ENCODE measurements at places on chromosomes 2 and 18.
A peak's percentile ranks its signal among the peaks of the same experiment; 100 is the strongest.

DNA sequence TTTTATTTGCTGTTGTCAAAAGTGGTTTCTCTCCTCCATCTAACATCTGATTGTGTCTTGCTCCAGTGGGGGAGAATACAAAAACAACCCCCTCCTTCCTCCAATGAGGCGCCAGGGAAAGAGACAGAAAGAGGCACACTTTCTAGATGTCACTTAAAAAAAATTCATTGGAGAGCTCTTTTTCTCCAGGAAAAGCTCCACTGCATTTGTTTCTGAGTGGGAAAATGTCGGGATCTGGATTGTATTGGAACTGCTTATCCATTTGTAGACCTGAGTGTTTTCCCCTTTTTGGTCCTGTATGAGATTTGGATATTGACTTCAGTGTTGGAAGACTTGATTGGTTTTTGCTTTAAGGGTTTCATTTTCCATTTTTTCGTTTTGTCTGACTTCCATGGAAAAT, 995 bp downstream of the MBD5 start:
- DNase-seq = no peak

GRCh38 chr18:48020337-48021250, 90.1 kb upstream of the SMAD2 start:
- DNase-seq = no peak

- no peak for DNase-seq
Observed at GRCh38 chr18:34956663-34957062, 84.5 kb upstream of the MAPRE2 start.

GRCh38 chr2:100031604-100032003, 110.8 kb downstream of the AFF3 start:
- DNase-seq = no peak

DNA sequence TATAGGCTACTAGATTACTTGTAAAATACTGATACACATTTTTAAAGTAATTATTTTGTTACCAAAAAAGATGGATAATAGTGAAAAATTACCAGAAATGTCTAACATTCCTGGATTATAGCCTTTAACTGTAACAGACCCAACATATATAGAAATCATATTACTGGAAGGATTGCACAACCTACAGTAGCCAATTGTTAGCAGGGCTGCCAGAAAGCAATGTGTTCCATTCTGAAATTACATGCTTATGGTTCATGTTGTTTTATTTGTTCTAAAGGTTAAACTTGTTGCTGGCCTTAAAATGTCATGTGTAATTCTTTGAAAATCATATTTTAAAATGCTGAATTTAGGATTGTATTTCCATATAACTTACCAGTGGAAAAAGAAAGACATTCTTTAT, 793.6 kb upstream of the ACVR2A start:
- DNase-seq = no peak

GRCh38 chr2:144484201-144484948, 35.5 kb downstream of the ZEB2 start:
- DNase-seq = no peak

DNA sequence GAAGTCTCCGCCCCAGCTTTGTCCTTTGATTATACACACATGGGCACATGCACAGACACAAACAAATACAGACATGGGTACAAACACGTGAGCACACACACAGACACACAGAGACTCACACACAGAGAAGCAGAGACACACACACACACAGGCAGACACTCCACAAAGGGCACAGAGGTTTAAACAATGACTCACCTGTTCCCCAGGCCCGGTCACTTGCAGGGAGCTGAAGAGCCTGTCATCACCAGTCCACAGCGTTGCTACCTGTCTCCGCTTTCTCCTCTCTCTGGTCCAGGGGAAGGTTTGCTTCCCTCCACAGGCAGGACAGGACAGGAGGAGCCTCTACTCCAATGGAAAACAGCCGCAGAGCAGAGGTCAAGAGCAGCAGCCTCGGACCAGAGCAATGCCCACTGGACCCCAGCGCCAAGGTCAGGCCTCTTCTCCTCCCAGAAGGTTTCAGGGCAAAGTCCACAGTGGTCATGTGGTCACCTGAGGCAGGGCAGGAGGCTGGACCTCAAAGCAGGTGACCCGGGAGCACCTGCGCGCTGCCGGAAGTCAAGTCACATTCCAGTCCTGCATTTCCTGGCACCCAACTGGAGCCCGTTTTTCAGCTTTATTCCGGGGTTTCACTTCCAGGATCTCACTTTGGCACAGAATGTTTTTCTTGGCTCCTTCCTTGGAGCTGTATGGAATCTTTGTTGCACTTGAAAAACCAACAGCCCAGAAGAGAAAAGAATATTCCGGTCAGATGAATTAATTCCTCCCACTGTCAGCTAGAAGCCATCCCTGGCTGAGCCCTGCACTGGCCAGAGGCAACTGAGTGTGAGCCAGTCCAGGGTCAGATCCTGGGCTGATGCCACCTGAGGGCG, at the start of gene RAB17:
Gene RAB17 (minus strand): TSS at position 463 of the 869 bp plus-strand sequence. CDS start 4,580 bp downstream, outside the sequence.
- DNase-seq = no peak

GRCh38 chr2:149040451-149040850, 2.0 kb downstream of the LYPD6B start:
- DNase-seq = peak; percentile 27

DNA sequence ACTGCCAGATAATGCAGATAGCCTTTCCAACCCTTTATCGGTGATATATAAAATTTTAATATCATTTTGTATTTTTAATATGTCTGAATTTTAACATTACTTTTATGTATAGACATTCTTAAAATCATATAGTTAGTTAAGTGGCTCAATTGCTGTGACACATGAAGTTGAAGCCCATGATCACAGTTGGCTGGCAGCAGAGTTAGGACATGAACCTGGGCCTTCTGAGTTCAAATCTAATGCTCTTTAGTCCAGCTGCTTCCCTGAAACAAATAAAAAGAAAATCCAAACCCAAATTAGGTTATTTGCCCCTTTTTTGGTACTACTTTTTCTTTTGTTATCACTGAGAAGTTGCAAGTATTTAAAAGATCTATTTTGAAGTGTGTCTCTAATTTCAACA, 5.6 kb downstream of the ELP2 start:
- DNase-seq = no peak

GRCh38 chr2:160566717-160567116, 73.1 kb upstream of the RBMS1 start:
- no peak for DNase-seq

GRCh38 chr18:12361770-12362378, 15.2 kb downstream of the AFG3L2 start:
- no peak for DNase-seq

- no peak for DNase-seq
Observed at GRCh38 chr2:218230882-218231281, 13.9 kb downstream of the ARPC2 start.

DNA sequence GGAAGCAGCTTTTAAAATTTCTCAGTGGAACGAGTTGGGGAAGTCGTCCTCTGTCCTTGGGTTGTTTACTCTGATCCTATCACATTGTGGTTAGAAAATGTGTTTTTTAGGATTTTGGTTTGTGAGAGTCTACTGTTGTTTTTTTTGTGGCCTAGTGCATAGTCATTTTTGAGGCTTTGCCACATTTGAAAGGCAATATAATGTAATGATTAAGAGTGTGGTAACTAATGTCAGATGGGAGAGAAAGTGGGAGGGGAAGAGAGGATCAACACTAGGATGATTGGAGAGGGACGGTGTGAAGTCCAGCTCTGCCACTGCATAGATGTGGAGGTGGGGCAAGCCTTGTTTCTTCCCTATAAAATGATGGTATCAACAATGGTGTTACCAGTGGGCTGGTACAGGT, 8.5 kb downstream of the SP140L start:
- DNase-seq = no peak

- no peak for DNase-seq
Observed at GRCh38 chr2:28178946-28179345, 213.7 kb upstream of the FOSL2 start.

DNA sequence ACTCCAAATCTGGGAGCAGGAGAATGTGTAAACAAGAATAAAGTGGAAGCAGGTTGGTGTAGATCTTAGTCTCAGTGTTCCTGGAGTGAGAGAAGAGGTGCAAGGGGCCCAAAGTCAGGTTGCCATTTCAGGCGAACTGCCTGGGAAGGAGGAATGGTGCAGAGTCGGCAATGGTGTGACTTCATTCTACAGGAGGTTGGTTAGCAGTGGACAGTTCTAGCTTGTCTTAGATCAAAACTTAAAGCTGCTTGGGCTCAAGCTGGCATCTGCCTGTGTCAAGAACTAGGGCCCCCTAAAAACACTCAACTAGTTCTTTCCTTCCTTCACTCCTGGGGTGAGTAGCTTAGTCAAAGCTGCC, 3.5 kb downstream of the STK16 start:
- DNase-seq = no peak

DNA sequence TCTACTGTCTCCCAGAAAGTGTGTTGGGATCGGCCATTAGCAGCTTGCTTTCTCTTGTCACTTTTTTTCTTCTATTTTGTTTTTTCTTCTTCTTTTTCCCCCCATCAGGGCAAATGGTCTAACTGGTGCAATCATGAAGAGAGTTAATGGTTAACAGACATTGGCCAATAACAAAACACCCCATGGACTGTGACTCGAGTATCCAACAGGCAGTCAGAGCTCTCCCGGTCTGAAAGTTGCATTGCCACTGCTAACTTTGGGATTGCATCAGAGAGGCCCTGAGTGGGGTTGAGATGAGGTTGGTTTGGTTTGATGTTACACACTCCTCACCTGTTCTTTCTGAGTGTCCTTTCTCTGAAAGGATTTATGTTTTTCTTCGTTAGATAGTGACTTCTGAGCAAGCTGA, 12.9 kb upstream of the SNORC start:
- DNase-seq = no peak

- DNase-seq = no peak
Observed at GRCh38 chr2:171735991-171736710, 48.9 kb downstream of the DYNC1I2 start.

GRCh38 chr2:86072271-86072858, 33.3 kb downstream of the POLR1A start:
- DNase-seq = no peak

DNA sequence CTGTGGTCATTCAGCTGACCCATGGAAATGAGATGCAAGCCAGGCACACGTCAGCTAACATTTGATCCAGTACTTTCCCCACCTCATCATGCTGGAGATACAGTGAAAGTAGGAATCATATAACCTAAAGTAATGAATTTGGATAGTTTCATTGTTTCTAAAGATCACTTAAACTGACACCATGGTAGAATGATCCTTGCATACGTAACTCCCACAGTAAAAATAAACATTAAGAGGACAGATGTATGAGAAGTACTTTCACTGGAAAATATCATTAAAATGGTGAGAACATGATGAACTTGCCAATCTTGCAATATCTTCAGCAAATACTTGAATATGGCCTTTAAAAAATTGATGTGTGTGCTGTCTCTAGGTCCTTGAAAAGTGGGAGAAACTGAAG, 85.4 kb downstream of the MAIP1 start:
- no peak for DNase-seq

DNA sequence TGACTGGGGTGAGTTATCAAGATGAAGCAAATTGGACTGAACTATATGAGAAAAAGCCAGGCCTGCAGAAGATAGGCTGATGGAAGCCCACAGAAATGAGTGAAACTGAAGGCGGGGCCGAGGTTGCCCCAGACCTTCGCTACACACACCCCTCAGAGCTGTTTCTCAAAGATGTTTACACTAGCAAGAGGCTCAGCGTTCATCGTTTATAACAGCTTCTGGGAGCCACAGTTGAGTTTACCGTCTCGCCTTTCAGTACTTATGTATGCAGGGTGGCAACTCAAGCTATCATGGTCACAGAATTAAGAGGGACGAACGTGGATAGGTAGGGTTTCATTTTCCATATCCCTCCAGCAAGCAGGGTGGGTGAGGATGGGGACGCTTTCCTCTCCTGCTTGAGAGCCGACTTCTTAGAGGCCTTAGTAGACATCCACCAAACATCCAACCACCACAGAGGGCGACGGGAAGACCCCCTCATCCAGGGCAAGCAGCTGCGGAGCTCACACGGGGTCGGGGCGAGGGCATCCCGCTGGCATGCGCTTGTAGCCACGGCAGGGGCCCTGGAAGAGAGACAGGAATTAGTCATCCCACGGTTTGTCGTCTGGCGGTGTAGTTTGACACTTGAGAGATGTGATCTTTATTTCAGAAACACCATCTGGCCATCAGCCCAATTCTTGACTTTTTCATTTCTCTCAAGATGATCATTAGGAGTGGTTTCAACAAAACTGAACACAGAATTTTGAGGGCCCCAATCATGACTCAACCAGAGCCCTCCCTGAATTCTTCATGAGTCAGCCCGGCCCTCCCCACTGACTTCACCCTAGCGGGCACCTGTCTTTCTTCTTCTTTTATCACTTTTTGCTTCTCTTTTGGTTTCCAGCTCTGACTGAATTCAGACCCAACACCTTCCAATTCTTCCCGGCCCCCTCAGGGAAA, 109.1 kb upstream of the CTDP1 start:
- DNase-seq = no peak

- DNase-seq = no peak
Observed at GRCh38 chr2:50623244-50623643, 408.7 kb downstream of the NRXN1 start.

- no peak for DNase-seq
Observed at GRCh38 chr2:204611017-204611631, 65.8 kb downstream of the PARD3B start.

GRCh38 chr2:31238126-31238905, 4.4 kb downstream of the EHD3 start:
- no peak for DNase-seq

DNA sequence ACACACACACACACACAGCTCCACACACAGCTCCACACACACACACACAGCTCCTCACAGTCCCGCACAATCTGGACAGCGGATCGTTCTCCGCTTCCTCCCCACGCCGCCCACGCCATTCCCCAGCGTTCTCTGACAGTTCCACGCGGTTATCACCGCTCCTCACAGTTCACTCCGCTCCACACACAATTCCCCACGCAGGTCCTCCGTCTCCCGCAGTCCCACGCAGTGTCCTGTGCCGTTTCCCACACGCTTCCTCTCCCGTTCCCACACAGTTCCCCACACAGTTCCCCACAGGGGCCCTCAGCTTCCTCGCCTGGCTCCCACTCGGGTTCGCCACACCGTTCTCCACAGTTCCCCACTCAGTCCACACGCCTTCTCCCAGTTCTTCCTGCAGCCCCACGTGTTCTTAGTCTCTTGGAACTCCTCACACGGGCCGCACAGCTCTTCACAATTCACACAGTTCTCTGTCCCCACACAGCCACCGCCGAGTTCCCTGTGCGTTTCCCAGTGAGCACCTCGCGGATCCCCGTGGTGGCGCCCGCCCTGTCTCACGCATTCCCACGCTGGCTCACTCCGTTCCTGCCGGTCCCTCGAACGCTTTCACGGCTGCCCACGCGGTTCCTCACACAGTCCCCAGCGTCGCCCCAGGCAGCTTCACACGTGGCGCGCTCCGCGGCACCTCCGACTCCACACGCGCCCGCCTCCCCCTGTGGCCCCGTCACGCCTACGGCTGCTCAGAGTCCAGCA, 38.4 kb downstream of the KIF1A start:
- DNase-seq = no peak

DNA sequence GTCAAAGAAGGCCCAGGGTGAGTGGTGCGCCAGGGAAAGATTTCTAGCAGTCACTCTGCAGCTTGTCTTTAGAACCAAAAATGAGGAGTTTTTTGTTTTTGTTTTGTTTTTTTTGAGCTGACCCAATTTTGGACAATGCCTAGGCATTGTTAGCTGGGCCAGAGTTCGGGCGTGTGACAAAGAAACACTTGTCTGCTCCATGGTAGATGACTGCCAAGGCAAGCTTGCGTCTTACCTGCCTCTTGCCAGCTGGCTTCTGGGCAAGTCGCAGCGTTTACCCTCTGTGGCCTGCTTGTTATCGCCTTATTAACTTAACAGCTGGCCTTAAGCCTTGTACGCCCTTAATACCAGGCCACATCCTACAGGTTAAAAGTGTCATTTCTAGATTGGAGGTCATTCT, 114.3 kb downstream of the GALNT1 start:
- no peak for DNase-seq

Data from stimulated activated CD8-positive, alpha-beta memory T cell treated with anti-CD3 and anti-CD28 coated beads, Interleukin-4, amount 100 ng/mL, for 1 hour (primary cell).